Keratinocyte (primary cell): ENCODE measurements at places on chromosomes 3 and 15. TPM values are rescaled to one million over a fixed set of nuclear protein-coding genes. Genes with fewer than 3 reads are reported as not detected.

- H3K27me3 ChIP-seq = peaks cover 54% of the 10 kb centered on the region
- peak overlapping the region; percentile 69 for H3K4me3 ChIP-seq
- no peak overlapping the region for H3K27ac ChIP-seq
- no peak for DNase-seq
- H3K36me3 ChIP-seq = no peaks in the 10 kb centered on the region
Observed at GRCh38 chr15:96358001-96358801, 27.7 kb downstream of the NR2F2 start.

DNA sequence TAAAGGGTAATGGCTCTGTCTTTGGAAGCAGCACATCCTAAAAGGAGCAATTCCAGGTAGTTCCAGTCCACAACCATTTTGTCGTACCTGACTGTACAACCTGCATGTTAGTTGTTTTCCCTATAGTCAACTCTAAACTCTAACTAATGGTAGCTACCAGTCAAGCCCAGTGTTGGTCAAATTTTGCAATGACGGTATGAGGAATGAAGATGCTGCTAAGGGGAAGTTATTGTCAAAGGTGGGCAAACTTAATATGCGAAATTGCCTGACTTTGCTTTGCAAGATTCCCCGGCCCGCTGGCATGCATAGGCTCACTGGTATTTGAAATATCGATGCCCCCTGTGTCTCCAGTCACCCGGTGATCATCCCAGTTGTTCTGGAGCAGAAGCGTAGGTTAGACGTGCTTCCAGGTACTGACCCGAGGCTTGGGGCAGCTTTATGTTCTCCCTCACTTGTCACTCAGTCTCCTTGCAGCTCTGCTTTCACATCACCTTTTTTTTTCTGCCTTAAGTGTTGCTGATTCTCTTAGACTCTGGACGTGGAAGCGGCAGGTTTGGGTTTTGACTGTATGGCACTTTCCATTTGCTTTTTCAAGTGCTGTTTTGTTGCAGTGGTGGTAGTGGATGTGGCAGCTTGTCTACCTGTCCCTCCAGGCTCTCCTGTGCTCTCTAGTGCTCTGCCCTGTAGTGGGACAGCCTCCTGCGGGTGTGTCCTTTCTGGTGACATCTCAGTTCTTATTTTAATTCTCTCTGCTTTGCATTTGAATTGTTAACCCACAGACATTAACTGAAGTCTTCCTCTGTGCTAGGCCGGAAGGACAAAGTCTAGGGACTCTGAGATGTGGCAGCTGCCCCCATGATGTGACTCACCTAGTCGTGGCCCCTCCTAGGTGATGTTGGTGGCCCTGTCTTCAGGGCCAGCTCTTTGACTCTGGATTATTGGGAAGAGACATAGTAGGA, 95.8 kb upstream of the UMPS start:
- H3K4me3 ChIP-seq = no peak overlapping the region
- H3K27me3 ChIP-seq = peaks cover 4% of the 10 kb centered on the region
- no peaks in the 10 kb centered on the region for H3K36me3 ChIP-seq

LMAN1L gene
- not detected in 3 replicates for polyA plus RNA-seq

GRCh38 chr3:153249906-153250305, 87.9 kb downstream of the RAP2B start:
- no peaks in the 10 kb centered on the region for H3K36me3 ChIP-seq
- no peaks in the 10 kb centered on the region for H3K27me3 ChIP-seq
- no peak for DNase-seq
- no peak overlapping the region for H3K4me3 ChIP-seq
- H3K27ac ChIP-seq = no peak overlapping the region
- peaks cover 12% of the 10 kb centered on the region for H3K4me1 ChIP-seq

SH2D7 gene
- not detected in 3 replicates for polyA plus RNA-seq

DNA sequence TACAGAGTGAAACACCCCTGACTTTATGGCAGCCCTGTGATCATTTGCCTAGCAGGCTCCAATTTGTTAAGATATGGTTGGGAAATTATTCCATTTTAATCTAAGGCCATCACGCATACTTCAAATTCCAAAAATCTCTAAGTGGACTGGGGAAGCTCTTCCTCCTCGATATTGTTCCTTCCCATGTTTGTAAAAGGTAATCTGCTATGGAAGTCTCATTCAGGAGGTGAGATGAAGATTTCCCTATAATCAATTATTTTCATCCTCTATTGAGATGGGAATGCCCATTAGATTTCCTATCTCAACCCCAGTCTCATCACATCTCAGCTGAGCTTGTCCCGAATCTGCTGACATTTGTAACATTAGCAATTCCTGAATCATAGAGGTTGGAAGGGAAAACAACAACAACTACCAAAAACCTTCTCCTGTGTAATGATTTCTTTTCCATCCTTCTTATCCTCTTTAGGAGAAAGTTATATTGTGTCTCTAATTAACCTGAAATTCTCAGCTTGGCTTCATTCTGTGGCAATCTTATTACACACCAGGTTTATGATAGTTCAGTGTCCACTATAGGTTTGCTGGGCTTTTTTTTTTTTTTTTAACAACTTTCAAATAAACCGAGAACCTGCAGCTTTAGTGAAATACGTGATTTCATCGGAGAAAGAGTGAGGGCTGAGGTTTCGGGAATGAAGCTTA, 2.2 kb upstream of the NR2F2 start:
- H3K36me3 ChIP-seq = no peaks in the 10 kb centered on the region
- peak overlapping the region; percentile 8 for H3K27ac ChIP-seq
- DNase-seq = no peak
- peaks cover 27% of the 10 kb centered on the region for H3K4me1 ChIP-seq

DNA sequence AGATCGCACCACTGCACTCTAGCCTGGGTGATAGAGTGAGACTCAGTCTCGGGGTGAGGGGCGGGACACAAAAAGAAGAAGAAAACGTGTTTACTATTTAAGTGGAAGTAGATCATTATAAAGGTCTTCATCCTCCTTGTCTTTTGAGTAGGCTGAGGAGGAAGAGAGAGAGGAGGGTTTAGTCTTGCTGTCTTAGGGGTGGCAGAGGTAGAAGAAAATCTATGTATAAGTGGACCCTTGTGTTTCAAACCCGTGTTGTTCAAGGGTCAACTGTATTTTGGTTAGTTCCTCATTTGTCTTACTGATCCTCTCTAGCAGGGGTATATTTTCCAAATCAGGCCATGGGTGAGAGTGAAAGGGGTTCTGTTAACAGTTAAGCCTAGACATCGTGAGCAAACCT, 40.1 kb downstream of the TRIM71 start:
- no peaks in the 10 kb centered on the region for H3K27me3 ChIP-seq
- no peak for DNase-seq
- no peaks in the 10 kb centered on the region for H3K36me3 ChIP-seq
- no peaks in the 10 kb centered on the region for H3K4me1 ChIP-seq

ZMYND10 gene
- polyA plus RNA-seq = 0.10 to 0.21 TPM (median 0.15 TPM) in 3 replicates

FAM107A gene
- polyA plus RNA-seq = not detected in 3 replicates

DNA sequence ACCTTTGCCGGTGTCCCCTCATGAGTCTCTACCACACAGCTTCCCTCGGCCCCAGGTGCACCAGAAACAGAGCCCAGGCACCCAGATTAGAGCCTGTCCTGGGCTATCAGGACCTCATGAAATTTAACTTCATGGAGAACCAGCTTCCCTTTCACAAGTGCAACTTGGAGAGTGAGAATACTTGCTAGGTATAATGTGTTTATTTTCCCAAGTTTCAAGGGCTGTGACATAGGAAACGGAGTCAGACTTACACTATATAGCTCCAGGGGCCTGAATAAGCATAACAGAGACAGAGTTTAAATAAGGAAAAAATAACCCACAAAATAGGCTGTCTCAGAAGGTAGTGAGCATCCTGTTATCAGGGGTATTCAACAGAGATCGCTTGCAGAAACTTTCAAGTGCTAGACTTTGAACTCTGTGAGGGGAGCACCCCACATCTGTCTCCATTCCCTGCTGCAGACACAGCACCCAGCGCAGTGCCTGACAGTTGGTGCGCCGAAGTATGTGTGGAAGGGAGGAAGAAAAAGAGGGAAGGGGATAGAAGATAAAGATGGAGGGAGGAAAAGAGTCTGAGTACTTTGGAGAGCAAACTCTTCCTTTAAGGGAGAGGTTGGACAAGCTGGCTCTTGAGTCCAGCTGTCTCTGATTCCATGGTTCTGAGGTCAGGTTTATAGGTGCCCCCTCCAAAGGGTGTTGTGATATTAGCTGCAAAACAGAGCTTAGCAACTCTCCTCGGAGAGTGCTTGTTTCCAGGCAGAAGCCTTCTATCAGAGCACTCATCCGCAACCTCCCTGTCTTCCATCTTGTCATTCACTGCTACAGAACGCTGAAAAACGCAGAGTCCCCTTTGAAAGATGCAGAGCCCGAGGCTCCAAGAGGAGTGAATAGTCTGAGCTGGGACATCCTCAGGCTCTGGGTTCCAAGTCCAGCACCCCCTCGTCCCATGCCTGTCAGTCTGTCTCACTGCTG, 84.8 kb downstream of the CPN2 start:
- no peaks in the 10 kb centered on the region for H3K36me3 ChIP-seq
- no peak overlapping the region for H3K4me3 ChIP-seq
- H3K4me1 ChIP-seq = no peaks in the 10 kb centered on the region
- no peak for DNase-seq
- no peak overlapping the region for H3K27ac ChIP-seq

GP9 gene
- not detected in 3 replicates for polyA plus RNA-seq

GRCh38 chr15:42163291-42163690, 6.9 kb upstream of the PLA2G4F start:
- DNase-seq = no peak
- H3K4me3 ChIP-seq = no peak overlapping the region
- H3K36me3 ChIP-seq = peaks cover 42% of the 10 kb centered on the region

ANKRD63 gene
- not detected in 3 replicates for polyA plus RNA-seq

CHRNA7 gene
- 0.93 to 1.4 TPM (median 1.0 TPM) in 3 replicates for polyA plus RNA-seq

GRCh38 chr3:37985637-37986320, 4.8 kb upstream of the VILL start:
- H3K4me3 ChIP-seq = no peak overlapping the region
- no peaks in the 10 kb centered on the region for H3K27me3 ChIP-seq
- no peak overlapping the region for H3K27ac ChIP-seq
- DNase-seq = no peak
- no peaks in the 10 kb centered on the region for H3K36me3 ChIP-seq
- H3K4me1 ChIP-seq = peaks cover 9% of the 10 kb centered on the region

BNC1 gene
- polyA plus RNA-seq = 109 to 182 TPM (median 137 TPM) in 3 replicates

DNA sequence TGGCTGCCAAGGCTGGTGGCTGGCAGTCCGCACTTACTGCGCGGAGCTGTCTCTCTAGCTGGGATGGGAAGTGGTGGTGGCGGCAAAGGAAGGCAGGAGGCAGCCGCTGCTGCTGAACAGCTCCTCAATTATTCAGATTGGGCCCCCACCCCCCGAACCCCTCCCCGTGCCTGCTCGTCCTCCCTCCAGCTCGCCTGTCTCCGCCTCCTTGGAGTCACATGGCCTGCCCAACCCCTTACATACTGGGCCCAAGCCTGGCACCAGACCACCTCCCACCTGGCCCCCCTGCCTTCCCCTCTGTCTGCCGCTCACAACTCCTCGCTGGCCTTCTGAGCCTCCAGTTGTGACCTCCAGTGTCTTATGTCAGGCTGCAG, at the start of gene SLC7A14:
TSS of gene SLC7A14 (minus strand) at position 139 of the 374 bp plus-strand sequence. CDS start 59,139 bp downstream, outside the sequence.
- H3K27me3 ChIP-seq = peaks cover 40% of the 10 kb centered on the region
- H3K36me3 ChIP-seq = no peaks in the 10 kb centered on the region
- DNase-seq = no peak
- H3K4me1 ChIP-seq = no peaks in the 10 kb centered on the region
- H3K27ac ChIP-seq = no peak within 1 kb of the TSS
- H3K4me3 ChIP-seq = no peak within 1 kb of the TSS

- no peaks in the 10 kb centered on the region for H3K27me3 ChIP-seq
- H3K36me3 ChIP-seq = peaks cover 16% of the 10 kb centered on the region
- DNase-seq = no peak
- H3K4me3 ChIP-seq = no peak overlapping the region
Observed at GRCh38 chr15:89114990-89115389, 26.7 kb downstream of the ABHD2 start.

- H3K27me3 ChIP-seq = no peaks in the 10 kb centered on the region
- peak overlapping the region; percentile 33 for H3K27ac ChIP-seq
- no peak for DNase-seq
- no peaks in the 10 kb centered on the region for H3K36me3 ChIP-seq
- H3K4me3 ChIP-seq = no peak overlapping the region
- H3K4me1 ChIP-seq = peaks cover 12% of the 10 kb centered on the region
Observed at GRCh38 chr15:85030301-85030929, 48.8 kb downstream of the PDE8A start.

GOLGA8T gene
- polyA plus RNA-seq = 0.10 TPM in 1 of 3 replicates, not detected in the others

- H3K27ac ChIP-seq = no peak overlapping the region
- DNase-seq = no peak
- peaks cover 23% of the 10 kb centered on the region for H3K4me1 ChIP-seq
- H3K27me3 ChIP-seq = no peaks in the 10 kb centered on the region
Observed at GRCh38 chr3:10783360-10784351, 32.4 kb upstream of the SLC6A11 start.

GRCh38 chr3:123744064-123744463, 140.1 kb downstream of the MYLK start:
- no peak overlapping the region for H3K4me3 ChIP-seq
- no peaks in the 10 kb centered on the region for H3K27me3 ChIP-seq
- no peaks in the 10 kb centered on the region for H3K36me3 ChIP-seq
- H3K27ac ChIP-seq = no peak overlapping the region

GRCh38 chr3:37899101-37899707, 37.5 kb downstream of the CTDSPL start:
- peaks cover 13% of the 10 kb centered on the region for H3K4me1 ChIP-seq
- no peak for DNase-seq
- no peaks in the 10 kb centered on the region for H3K27me3 ChIP-seq
- peaks cover 8% of the 10 kb centered on the region for H3K36me3 ChIP-seq
- no peak overlapping the region for H3K27ac ChIP-seq

GRM7 gene
- polyA plus RNA-seq = not detected in 3 replicates

DUOXA1 gene
- 14.1 to 37.2 TPM (median 15.1 TPM) in 3 replicates for polyA plus RNA-seq

- H3K27ac ChIP-seq = no peak overlapping the region
- no peaks in the 10 kb centered on the region for H3K4me1 ChIP-seq
- no peaks in the 10 kb centered on the region for H3K36me3 ChIP-seq
- H3K4me3 ChIP-seq = no peak overlapping the region
- no peaks in the 10 kb centered on the region for H3K27me3 ChIP-seq
Observed at GRCh38 chr3:195066441-195066841, 204.5 kb downstream of the XXYLT1 start.

GRCh38 chr15:62094388-62094787, 27.6 kb downstream of the C2CD4A start:
- no peak overlapping the region for H3K27ac ChIP-seq
- H3K4me3 ChIP-seq = no peak overlapping the region
- H3K4me1 ChIP-seq = no peaks in the 10 kb centered on the region

MORC1 gene
- polyA plus RNA-seq = not detected in 3 replicates

PLSCR2 gene
- polyA plus RNA-seq = not detected in 3 replicates

- no peaks in the 10 kb centered on the region for H3K27me3 ChIP-seq
- no peak for DNase-seq
- no peaks in the 10 kb centered on the region for H3K4me1 ChIP-seq
- peaks cover 3% of the 10 kb centered on the region for H3K36me3 ChIP-seq
- H3K27ac ChIP-seq = no peak overlapping the region
Observed at GRCh38 chr3:142188846-142189245, 36.5 kb downstream of the GK5 start.

- H3K27ac ChIP-seq = no peak overlapping the region
- no peaks in the 10 kb centered on the region for H3K4me1 ChIP-seq
- no peaks in the 10 kb centered on the region for H3K27me3 ChIP-seq
- no peak overlapping the region for H3K4me3 ChIP-seq
Observed at GRCh38 chr15:96959501-96959900, 629.0 kb downstream of the NR2F2 start.

ROBO2 gene
- 0.30 to 0.49 TPM (median 0.45 TPM) in 3 replicates for polyA plus RNA-seq

- no peak overlapping the region for H3K4me3 ChIP-seq
- DNase-seq = no peak
- H3K27me3 ChIP-seq = no peaks in the 10 kb centered on the region
- H3K36me3 ChIP-seq = no peaks in the 10 kb centered on the region
Observed at GRCh38 chr15:63970621-63971426, 75.5 kb downstream of the DAPK2 start.

ARL6IP5 gene
- polyA plus RNA-seq = 87.2 to 113 TPM (median 112 TPM) in 3 replicates

SLC15A2 gene
- 1.6 to 3.4 TPM (median 2.6 TPM) in 3 replicates for polyA plus RNA-seq
